ENCODE measurements at places on chromosomes 5 and 9. TPM values are rescaled to one million over a fixed set of nuclear protein-coding genes. Genes with fewer than 3 reads are reported as not detected.

PCDHAC2 gene
- total RNA-seq: not detected

HAND1 gene
- total RNA-seq: not detected

DNA sequence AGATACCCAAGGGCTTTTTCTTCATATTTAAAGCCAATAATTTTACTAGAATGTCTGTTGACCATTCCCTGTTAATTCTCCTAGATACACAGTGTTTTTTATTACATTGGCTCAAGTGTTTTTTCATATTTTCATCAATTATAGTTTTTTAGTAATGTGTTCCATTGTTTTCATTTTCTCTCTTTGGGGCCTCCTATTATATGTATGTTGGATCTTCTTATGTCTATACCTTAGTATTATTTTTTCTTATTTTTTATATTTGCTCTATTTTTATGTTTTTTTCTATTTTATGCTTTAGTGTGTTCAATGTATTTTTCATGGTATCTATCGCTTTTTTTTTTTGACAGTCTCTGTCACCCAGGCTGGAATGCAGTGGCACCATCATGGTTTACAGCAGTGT, 7.5 kb downstream of the KIAA1958 start:
- DNase-seq: no peak

GRCh38 chr5:169869066-169869465, 111.2 kb downstream of the INSYN2B start:
- DNase-seq: no peak

Measured in CD8-positive, alpha-beta memory T cell (primary cell).